ENCODE measurements at places on chromosomes 3 and 15.
A peak's percentile ranks its signal among the peaks of the same experiment; 100 is the strongest.

DNA sequence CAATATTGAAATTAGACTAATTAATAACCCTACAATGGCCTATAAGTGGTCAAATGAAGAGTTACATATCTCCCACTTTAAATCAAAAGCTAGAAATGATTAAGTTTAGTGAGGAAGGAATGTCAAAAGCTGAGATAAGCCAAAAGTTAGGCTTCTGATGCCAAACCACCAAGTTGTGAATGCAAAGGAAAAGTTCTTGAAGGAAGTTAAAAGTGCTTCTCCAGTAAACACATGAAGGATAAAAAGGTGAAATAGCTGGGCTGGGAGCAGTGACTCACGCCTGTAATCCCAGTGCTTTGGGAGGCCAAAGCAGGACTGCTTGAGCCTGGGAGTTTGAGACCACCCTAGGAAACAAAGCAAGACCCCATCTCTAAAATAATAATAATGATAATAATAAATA, 46.9 kb upstream of the DCUN1D1 start:
- DNase-seq: no peak

- no peak for DNase-seq
Observed at GRCh38 chr3:183490211-183490601, 61.8 kb upstream of the MCF2L2 start.

GRCh38 chr3:138846262-138846791, 11.6 kb upstream of the PIK3CB start:
- no peak for DNase-seq

GRCh38 chr15:40471808-40472150, 995 bp downstream of the CHST14 start:
- DNase-seq: peak; percentile 42

DNA sequence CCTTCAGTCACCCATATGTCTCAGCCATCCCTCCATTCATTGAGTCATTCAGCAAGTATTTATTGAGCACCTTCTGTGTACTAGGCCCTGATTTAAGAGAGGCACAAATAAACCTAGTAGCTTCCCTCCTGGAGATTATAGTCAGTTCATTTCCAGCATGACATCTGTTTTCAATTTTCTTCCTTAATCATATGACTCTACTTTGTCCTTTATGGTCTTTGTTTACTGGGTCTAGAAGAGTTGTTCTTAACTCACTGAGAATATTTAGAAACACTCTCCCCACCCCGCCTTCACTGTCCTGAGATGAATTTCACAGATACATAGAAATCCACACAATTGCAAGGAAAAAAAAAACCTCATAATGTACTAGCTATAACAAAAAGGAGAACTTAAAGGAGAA, 44.8 kb upstream of the ADAMTS9 start:
- DNase-seq: no peak

- no peak for DNase-seq
Observed at GRCh38 chr3:15665510-15666150, 64.1 kb downstream of the BTD start.

DNA sequence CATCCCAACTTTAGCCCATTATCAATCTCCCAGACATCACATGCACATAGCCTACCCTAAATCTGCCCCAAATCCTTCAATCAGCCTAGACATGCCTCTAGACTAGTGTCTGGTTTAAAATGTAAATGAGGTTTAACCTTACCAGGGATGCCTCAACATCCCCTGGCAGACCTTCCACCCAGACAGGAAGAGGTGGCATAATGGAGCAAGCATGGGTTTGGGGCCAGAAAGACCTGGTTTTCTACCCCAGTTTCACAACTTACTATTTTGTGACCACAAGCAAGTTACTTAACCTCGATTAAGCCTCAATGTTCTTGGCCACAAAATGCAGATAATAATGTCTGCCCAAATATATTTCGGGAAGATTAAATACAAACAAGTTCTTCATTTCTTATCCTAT, 28.3 kb upstream of the THBS1 start:
- DNase-seq: no peak

DNA sequence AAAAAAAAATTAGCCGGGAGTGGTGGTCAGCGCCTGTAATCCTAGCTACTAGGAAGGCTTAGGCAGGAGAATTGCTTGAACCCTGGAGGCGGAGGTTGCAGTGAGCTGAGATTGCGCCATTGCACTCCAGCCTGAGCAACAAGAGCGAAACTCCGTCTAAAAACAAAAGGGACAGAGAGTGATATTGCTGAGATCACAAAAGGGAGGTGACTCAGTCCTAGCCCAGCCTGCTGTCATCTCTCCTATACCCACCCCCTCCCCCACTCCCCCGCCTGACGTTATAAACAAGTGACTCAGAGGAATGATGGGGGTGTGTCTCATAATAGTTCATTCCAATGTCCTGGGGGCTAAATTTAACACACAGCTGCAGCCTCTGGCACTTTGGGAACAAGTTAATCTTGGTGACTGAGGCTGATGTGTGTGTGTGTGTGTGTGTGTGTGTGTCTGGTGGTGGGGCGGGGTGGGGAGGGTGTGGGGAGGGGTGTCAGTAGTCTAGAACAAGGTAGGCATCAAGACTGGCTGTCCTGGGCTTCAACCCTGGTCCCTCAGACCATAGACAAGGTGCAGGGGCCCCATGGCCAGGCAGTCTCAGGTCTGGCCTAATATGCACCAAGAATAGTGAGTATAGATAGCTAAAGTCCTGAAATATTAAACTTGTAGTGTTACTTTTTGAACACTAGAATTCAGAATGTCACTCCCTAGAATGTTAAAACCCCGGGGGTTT, 1.3 kb upstream of the KLHL40 start:
- no peak for DNase-seq

DNA sequence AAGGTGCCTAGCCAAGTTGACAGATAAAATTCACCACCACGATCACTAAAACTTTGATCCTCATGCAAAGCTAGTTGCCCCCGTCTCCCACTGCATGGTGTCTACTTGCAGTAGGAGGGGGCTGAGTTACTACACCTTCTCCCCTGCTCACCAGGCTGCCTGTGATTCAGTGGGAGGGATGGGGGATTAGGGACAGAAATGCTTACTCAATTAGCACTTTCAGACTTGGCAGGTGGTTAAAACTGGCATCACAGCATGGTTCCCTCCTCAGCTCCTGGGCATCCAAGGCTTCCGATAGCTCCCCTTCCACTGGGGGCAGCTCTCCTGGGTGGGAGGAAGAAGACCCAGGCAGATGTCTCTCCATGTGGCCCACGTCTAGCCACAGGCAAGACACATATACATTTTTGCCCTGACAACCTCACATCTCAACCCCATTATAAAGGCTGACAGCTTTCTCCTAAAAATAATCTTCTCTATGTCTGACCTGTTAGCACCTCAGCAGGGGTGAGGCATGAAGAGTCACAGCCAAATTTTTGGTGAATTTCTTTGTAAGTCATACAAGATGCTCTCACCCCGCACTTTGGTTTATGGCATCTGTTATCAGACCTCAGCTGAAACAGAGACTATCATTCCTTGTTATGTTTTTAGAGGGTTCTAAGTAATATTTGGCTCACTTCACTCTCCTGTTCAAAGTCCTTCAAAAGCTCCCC, 369.0 kb downstream of the SV2B start:
- DNase-seq: peak; percentile 39

DNA sequence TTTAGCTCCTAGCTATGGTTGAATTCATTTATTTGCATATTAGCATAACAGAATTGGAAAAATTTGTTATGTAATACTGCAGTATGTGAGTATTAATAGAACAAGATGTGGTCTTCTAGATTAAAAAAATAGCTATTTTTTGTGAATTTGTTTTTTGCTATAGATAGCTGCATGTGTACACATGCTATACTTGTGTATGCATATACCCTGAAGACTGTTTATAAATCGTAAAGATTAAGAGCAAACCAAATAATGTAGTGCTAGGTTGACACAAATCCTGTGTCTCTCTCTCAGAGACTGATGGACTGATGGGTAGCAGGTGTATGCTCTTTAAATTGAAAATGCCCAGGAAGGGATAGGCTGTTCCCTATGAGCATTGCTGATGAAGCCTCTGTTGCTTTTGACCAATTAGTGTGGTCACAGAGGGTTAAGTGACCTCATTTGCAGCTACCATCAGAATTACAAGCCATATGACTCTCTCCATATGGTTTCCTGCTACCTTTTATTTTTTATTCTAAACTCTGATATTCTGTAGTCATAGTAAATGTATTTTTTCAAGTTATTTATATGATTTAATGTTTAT, 9.0 kb downstream of the PLCL2 start:
- no peak for DNase-seq

DNA sequence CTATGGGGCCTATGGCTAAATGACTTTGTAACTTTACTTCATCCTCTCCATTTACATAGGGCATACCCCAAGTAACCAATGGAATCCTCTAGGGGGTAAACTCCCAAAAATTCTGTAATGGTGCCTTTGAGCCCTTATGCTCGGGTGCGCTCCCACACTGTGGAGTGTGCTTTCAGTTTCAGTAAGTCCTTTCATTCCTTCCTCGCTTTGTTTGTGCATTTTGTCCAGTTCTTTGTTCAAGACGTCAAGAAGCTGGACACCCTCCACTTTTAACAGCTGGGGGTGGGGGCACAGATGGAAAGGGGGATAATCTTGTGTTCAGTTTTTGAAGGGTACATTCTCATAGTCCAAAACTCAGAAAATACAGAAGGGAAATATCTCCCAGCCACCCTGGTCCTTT, 84.4 kb upstream of the C2CD4B start:
- no peak for DNase-seq

GRCh38 chr3:146493761-146494160, 24.4 kb upstream of the PLSCR2 start:
- DNase-seq: no peak

GRCh38 chr3:161104561-161105551, at the start of gene B3GALNT1:
B3GALNT1 (minus strand) TSS chr3:161105349; CDS start chr3:161086754, 18,595 bp downstream.
- peak; percentile 50 for DNase-seq

DNA sequence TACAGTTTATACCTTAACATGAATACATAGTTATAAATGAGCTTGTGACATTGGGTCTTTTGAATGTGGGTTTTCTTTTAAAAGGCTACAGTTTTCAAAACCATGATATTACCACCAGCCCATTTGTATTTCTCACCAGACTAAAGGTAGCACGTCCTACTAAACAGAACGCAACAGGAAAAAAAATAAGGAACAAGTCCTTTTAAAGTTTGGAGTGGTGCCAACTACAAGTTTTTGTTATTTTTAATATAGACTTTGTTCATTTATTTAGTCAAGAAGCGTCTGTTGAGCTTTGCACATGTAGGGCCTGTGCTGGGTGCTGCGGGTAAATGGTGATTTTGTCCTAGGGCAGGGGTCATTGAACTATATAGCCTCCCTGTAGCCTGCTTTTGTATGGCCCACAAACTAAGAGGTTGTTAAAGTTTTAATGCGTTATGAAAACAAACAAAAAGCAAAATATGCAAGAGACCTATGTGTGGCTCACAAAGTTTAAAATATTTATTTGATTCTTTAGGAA, 164.4 kb downstream of the GHSR start:
- no peak for DNase-seq
